ENCODE measurements at places on chromosomes 2 and 18.

DNA sequence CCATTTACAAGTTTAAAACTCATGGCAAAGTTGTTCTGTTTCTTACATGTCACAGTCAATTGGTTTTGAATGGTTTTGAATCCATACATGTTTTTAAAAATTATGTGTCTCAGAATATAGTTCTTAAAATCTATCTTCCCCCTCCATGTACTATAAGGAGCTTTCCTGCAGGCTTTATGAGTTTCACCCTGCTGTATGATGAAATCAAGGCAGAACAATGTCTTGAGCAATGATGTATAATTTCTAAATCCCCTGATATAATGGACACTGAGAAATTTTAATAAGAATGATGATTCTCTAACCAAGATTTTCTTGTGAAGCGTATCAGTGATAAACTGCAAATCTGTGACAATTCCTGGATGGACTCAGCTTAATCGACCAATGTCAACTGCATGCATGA is 10.6 kb upstream of the ZNF516 start:
- DNase-seq, result no peak
- no peak overlapping the region for H3K27ac ChIP-seq
- H3K4me3 ChIP-seq, result no peak overlapping the region
- H3K27me3 ChIP-seq, result no peaks in the 10 kb centered on the region

DNA sequence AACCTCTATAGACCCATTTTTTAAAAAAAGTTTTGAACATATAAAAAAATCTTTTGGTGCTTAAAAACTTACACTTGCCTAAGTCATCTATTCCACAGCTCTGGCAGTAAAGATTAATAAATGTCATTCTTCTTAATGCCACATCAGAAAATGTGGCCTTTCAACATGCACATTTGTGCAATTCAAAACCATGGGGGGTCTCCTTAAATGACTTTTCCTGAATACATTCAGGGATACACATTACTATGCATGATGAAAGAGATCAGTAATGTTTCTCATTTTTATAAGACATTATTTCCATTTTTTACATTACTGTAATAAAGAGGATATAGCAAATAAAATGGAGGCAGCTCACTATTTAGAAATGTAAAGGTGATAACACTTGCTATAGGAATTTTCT is 142.3 kb downstream of the RBM43 start:
- H3K27ac ChIP-seq, result no peak overlapping the region
- no peaks in the 10 kb centered on the region for H3K36me3 ChIP-seq
- H3K27me3 ChIP-seq, result no peaks in the 10 kb centered on the region
- H3K4me3 ChIP-seq, result no peak overlapping the region
- no peaks in the 10 kb centered on the region for H3K4me1 ChIP-seq

DNA sequence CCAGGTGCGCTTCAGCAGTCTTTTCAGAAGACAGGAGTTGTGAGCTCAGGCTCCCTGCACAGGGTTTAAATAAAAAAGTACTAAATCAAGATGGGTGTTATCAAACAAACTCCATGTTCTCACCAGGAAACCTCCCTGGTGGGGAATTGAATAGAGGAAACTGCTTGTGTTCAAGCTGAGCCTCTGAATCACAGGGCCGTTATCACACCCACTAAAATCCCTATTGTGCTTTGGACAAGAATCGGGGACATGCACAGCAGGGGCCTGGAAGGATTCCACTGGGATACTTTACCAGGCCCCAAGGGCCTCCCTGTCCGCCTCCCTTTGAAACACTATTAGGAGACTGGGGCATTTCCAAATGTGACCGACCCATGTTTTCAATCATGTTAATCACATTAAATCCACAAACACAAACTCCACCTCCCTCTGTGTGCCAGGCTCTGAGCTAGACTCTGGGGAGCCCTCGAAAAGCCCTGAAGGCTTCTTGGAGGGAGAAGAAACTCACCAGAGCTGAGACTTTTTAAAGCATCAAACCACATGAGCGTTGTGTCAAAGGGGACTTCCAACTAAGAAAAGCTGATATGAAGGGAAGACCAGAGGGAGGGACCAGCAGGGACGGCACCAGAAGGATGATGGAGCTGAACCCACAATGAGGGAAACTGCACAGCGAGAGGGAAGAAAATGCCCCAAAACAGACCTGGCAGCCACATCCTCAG is 458.7 kb upstream of the ID2 start:
- H3K4me1 ChIP-seq, result no peaks in the 10 kb centered on the region
- H3K36me3 ChIP-seq, result no peaks in the 10 kb centered on the region
- H3K4me3 ChIP-seq, result no peak overlapping the region
- H3K27ac ChIP-seq, result no peak overlapping the region
- DNase-seq, result no peak

- peaks cover 3% of the 10 kb centered on the region for H3K36me3 ChIP-seq
- no peaks in the 10 kb centered on the region for H3K27me3 ChIP-seq
- no peak overlapping the region for H3K4me3 ChIP-seq
- H3K27ac ChIP-seq, result peak overlapping the region; percentile 25
- no peak for DNase-seq
These were observed 187.4 kb downstream of the BCL2 start for GRCh38 chr18:63131959-63132818.

GRCh38 chr2:68432696-68433658 is 34.1 kb downstream of the FBXO48 start:
- H3K4me3 ChIP-seq, result no peak overlapping the region
- DNase-seq, result no peak
- no peak overlapping the region for H3K27ac ChIP-seq
- H3K4me1 ChIP-seq, result no peaks in the 10 kb centered on the region

GRCh38 chr2:108316033-108316432 is 27.3 kb downstream of the SULT1C2 start:
- H3K4me1 ChIP-seq, result no peaks in the 10 kb centered on the region
- H3K27ac ChIP-seq, result no peak overlapping the region
- H3K27me3 ChIP-seq, result no peaks in the 10 kb centered on the region
- H3K36me3 ChIP-seq, result no peaks in the 10 kb centered on the region
- DNase-seq, result no peak

DNA sequence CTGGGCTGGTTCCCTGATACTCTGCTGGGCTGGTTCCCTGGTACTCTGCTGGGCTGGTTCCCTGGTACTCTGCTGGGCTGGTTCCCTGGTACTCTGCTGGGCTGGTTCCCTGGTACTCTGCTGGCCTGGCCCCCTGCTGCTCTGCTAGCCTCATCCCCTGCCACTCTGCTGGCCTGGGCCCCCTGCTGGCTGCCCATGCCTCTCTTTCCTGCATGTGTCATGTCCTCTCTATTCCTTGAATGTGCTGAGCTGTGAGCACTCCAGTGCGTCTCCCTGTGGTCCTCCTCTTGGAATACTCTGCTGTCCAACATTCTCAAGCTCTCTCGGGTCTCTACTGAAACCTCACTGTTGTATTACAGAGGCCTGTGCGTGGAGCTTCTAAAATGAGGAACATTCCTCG is 216.3 kb downstream of the RNF144A start:
- no peak overlapping the region for H3K4me3 ChIP-seq
- H3K36me3 ChIP-seq, result no peaks in the 10 kb centered on the region
- DNase-seq, result no peak
- no peak overlapping the region for H3K27ac ChIP-seq

DNA sequence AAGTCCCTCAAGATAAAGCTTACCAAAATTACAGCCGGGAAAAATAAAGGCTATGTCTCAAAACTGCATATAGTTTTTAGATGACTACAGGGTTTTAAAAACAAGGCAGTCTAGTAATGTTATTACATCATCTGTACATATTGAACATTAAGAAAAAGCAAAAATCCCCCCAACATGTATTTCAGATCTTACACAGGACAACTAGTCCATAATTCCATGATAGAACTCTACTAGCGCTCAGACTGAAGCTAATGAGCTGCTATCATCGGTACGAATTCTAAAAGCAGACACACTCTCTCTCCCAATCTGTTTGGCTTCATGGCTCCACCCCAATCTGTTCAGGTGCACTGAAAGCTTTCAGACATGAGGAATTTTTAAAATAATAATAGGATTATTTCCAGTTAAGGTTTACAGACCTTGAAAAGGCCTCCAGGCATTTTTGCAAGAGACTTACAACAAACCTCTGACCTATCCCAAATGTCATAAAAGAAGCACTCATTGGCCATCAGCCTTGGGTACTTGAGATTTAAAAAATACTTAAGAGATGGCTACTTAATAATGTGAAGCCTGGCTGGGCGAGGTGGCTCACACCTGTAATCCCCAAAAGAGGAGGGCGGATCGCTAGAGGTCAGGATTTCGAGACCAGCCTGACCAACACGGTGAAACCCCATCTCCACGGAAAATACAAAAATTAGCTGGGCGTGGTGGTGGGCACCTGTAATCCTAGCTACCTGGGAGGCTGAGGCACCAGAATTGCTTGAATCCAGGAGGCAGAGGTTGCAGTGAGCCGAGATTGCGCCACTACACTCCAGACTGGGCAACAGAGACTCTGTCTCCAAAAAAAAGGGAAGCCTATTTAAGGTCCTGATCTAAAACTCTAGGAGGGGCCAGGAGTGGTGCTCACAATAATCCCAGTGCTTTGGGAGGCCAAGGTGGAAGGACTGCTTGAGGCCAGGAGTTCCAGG is 2.0 kb downstream of the NPC1 start:
- H3K27ac ChIP-seq, result no peak overlapping the region
- H3K4me3 ChIP-seq, result peak overlapping the region; percentile 94
- peaks cover 5% of the 10 kb centered on the region for H3K4me1 ChIP-seq
- H3K36me3 ChIP-seq, result peaks cover 10% of the 10 kb centered on the region
- no peaks in the 10 kb centered on the region for H3K27me3 ChIP-seq

DNA sequence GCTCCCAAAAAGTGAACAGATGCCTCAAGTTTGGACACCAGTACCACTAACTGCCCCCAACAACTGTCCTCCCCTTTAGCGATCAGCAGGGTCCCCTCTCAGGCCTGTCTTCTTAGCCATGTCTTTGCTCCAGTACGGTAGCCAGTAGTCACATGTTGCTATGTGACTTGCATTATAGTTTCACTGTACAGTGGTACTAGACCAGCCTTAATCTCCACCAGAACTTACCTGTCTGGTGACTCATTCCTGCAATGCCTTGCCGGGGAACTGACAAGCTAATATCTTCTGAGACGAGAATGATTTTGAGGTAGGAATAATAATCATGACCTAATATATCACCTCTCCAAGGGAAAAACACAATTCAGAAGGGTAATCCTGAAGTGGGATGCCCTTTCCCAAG is 23.7 kb downstream of the ACMSD start:
- H3K27me3 ChIP-seq, result no peaks in the 10 kb centered on the region
- no peaks in the 10 kb centered on the region for H3K4me1 ChIP-seq
- no peak overlapping the region for H3K4me3 ChIP-seq

DNA sequence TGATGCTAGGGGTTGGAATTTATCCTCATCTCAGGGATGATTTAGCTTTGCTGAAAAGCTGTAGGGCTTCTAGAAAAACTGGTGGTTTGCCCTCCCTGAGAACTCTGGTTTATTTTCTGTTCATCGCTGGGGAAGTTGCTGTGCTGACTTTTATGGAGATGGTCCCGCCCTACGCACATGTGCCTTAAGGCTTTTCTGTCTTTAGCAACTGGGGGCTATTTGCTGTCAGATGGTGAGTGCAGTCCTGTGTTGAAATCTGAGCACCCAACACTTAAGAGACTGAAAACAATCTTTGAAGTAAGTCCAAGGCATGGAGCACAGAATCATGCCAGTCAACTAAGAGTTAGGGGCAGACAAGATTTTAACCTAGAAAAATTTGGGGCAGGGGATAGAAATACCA is 2148.4 kb upstream of the CELF4 start:
- no peak for DNase-seq
- no peaks in the 10 kb centered on the region for H3K27me3 ChIP-seq
- no peaks in the 10 kb centered on the region for H3K4me1 ChIP-seq
- H3K36me3 ChIP-seq, result no peaks in the 10 kb centered on the region
- no peak overlapping the region for H3K27ac ChIP-seq

DNA sequence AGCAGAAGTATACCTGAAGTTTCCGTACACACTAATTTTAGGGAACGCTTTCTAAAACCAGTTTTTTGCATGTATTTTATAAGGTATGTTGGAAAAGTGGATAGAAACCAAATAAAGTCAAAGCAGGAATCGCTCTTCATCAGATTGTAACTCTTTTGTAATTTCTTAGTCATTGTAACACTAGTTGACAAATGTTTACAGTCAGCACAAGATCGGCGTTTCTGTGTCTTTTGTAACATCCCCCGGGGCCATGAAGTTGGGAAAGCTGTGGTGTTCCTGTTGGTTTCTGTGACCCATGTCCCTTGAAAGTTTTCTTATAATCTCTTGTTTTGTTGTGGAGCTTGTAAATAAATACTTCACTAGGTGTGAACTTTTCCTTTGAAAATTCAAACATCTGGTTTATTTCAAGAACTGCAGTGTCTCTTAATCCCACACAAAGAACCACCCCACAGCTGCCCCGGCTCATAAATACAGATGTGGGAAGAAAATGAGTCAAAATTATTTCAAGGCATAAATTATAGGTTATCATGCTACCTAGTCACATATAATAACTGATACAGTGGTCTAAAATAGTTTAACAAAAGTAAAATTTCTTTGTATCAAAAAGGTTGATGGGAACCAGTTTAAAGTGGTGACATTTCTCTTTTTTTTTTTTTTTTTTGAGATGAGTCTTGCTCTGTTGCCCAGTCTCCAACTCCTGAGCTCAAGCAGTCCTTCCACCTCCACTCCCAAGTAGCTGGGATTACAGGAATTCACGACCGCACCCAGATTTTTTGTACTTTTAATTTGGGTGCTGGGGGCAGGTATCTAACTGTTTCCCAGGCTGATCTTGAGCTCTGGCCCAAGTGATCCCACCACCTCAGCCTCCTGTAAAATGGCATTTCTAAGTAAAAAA is 751 bp upstream of the NMI start:
- H3K27me3 ChIP-seq, result no peaks in the 10 kb centered on the region
- peak overlapping the region; percentile 98 for H3K27ac ChIP-seq
- H3K36me3 ChIP-seq, result no peaks in the 10 kb centered on the region
- DNase-seq, result no peak

- no peak for DNase-seq
- H3K4me3 ChIP-seq, result no peak overlapping the region
- H3K27ac ChIP-seq, result no peak overlapping the region
These were observed 98.3 kb upstream of the TMEM17 start for GRCh38 chr2:62604336-62604735.

- no peaks in the 10 kb centered on the region for H3K4me1 ChIP-seq
- no peaks in the 10 kb centered on the region for H3K36me3 ChIP-seq
- no peaks in the 10 kb centered on the region for H3K27me3 ChIP-seq
- no peak overlapping the region for H3K4me3 ChIP-seq
- DNase-seq, result no peak
- H3K27ac ChIP-seq, result no peak overlapping the region
These were observed 131.7 kb downstream of the NRP2 start for GRCh38 chr2:205814039-205814364.

- no peak overlapping the region for H3K27ac ChIP-seq
- DNase-seq, result no peak
- no peaks in the 10 kb centered on the region for H3K4me1 ChIP-seq
- H3K27me3 ChIP-seq, result no peaks in the 10 kb centered on the region
These were observed 173.7 kb downstream of the RAB3GAP1 start for GRCh38 chr2:135225781-135226180.

- peaks cover 3% of the 10 kb centered on the region for H3K4me1 ChIP-seq
- no peaks in the 10 kb centered on the region for H3K27me3 ChIP-seq
- H3K36me3 ChIP-seq, result no peaks in the 10 kb centered on the region
- H3K27ac ChIP-seq, result no peak overlapping the region
- DNase-seq, result no peak
These were observed 24.9 kb downstream of the PELI1 start for GRCh38 chr2:64119369-64119768.

GRCh38 chr18:77765468-77765867 is 515.8 kb downstream of the GALR1 start:
- H3K27ac ChIP-seq, result no peak overlapping the region
- H3K4me3 ChIP-seq, result no peak overlapping the region

GRCh38 chr18:77059294-77059916 is 73.2 kb downstream of the MBP start:
- no peak overlapping the region for H3K4me3 ChIP-seq
- no peaks in the 10 kb centered on the region for H3K27me3 ChIP-seq
- no peak for DNase-seq
- peaks cover 55% of the 10 kb centered on the region for H3K4me1 ChIP-seq
